ENCODE measurements at places on chromosomes 3 and 15. TPM values are rescaled to one million over a fixed set of nuclear protein-coding genes. Genes with fewer than 3 reads are reported as not detected.

DNA sequence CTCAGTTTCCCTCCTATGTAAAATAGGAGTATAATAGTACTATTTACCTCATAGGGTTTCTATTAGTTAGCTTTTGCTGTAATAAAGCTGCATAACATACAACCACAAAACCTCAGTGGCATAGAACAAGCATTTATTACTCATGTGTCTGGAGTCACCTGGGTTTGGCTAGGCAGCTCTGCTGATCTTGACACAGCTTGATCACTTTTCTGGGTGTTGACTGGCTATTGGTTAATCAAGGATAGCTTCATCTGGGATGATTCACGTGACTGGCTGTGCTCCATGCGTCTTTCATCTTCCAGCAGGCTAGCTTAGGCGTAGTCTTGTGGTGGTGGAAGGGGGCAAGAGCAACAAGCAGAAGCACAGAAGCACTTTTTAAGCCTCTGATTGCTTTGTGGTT lies 112.6 kb downstream of the SQOR start:
- DNase-seq = no peak

Gene PLXNB1
- 24.6 TPM for total RNA-seq

Gene SLC28A1
- total RNA-seq = not detected

- no peak for DNase-seq
Observed at GRCh38 chr3:171574556-171575240, 114.5 kb upstream of the TNIK start.

Gene TPRG1
- 1.6 TPM for total RNA-seq

DNA sequence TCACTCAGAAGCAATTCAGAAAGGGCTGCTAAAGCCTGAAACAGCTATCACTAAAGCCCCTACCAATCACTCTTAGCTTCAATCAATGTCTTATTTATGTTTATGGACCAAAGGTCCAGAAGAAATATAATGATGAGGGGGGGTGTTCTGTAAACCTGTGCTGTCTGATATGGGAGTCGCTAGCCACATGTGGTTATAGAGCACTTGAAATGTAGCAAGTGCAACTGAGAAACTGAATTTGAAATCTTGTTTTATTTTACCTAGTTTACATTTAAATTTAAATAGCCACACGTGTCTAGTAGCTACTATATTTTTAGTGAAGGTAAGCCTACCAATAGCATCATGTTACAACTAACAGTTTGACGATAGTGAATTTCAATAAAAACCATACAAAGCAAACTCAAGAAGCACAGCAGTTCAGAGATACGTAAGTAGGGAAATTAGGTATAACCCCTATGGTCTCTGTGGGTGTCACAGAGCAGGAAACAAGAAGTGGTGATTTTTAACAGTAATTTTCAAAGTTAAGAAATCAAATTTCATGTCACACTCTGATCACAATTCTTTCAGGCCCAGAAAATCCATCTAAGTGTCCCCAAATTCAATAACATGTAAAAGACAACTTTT lies 3.6 kb downstream of the POU1F1 start:
- no peak for DNase-seq

Gene EPHA6
- total RNA-seq = not detected

GRCh38 chr3:7075901-7076300 lies 215.0 kb downstream of the GRM7 start:
- DNase-seq = no peak

Gene ENTPD3
- 0.54 TPM for total RNA-seq

DNA sequence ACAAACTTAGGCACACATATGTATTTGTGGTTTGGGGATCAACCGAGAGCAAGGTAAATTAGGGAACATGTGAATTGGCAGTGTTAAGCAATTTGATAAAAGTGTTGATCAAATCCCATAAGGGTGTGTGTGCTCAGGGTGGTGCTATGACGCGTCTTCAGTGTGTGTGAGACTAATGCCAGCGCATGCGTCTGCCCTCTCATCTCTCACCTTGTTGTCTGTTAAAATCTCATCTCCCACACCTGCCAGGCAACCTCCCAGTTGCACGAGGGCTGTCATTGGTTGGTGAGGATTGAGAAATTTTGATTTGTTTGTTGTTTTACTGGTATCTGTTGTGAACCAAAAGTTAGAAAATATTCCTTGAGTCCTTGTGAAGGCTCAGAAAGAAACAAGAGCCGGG lies 137.2 kb upstream of the ICE2 start:
- DNase-seq = no peak

GRCh38 chr3:53495520-53496391 lies 1.3 kb downstream of the CACNA1D start:
- DNase-seq = no peak

Gene ATP13A3
- 94.5 TPM for total RNA-seq

DNA sequence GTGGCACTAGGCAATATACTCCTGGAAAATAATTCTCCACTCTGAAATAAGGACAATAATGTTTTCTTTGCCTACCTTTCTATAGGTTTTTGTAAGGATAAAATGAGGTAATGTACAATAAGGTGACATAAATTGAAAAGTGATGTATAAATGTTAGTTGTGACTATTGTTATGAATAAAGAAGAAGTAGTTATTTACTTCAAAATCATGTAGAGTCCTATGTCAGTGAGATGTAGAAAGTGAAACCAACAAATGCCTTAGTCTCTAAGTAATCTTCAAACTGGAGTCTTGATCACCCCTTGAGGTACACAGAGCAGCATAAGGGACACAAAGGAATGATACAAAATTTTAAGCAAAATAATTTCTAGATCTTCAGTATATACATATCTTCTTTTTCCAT lies 60.3 kb upstream of the TP63 start:
- DNase-seq = no peak

- no peak for DNase-seq
Observed at GRCh38 chr3:168493412-168494205, 397.9 kb upstream of the GOLIM4 start.

GRCh38 chr3:187743195-187744141 lies 1.8 kb downstream of the BCL6 start:
- DNase-seq = peak; percentile 35

DNA sequence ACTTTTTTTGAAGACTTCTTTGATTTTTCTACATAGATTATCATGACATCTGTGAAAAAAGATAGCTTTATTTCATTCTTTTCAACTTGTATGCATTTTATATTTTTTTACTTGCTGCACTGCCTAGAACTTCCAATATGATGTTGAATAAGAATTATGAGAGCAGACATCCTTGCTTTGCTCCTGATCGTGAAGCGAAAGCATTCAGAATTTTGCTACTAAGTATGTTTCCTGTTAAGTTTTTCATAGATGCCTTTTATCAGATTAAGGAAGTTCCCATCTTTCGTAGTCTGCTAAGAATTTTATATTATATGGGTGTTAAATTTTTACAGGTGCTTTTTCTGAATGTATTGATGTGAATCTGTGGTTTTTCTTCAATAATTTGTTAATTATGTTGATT lies 163.4 kb upstream of the GADL1 start:
- no peak for DNase-seq

- no peak for DNase-seq
Observed at GRCh38 chr3:170372190-170372879, 14.8 kb downstream of the SKIL start.

Gene MST1R
- total RNA-seq = not detected

GRCh38 chr15:48086576-48086975 lies 34.2 kb upstream of the SLC24A5 start:
- peak; percentile 38 for DNase-seq

GRCh38 chr15:42084465-42085235 lies 9.7 kb downstream of the PLA2G4D start:
- DNase-seq = peak; percentile 45

Gene SAXO2
- 1.9 TPM for total RNA-seq

Measured in A673 (cell line).